ENCODE measurements at places on chromosomes 11 and 22.

DNA sequence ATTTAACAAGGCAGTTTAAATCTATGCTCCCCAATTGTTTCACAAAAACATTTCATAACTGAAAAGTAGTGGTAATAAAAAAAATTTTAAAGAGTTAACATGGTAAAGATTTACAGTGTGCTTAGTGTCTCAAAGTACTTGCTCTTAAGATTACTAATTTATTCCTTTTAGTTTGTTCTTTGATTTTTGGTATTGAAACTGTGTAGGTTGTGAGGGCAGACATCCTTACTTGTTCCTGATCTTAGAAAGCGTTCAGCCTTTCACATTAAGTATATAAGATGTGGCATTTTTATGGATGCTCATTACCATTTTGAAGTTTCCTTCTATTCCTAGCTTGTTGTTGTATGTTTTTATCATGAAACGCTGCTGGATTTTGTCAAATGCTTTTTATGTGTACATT is 32.9 kb downstream of the RAB6A start:
- no peak for DNase-seq

DNA sequence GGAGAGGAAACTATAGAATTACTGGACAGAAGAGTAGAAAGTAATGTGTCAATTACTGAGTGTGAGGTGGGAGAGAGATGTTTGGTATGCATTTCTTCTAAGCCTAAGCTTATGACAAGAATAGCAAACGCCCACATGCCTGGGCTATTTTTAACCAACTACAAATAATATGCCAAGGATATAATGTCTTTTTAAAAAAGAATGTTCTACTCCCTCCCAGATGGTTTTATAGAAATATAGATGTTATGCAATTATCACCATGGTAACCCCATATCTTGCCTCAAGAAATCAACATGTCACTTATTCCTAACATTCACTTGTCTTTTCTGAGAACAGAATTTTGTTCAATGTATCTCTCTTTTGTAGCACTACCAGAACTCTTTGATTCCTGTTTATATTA is 996.7 kb upstream of the CHORDC1 start:
- no peak for DNase-seq

- no peak for DNase-seq
Measured at GRCh38 chr11:64742087-64742888, 1.7 kb downstream of the RASGRP2 start.

DNA sequence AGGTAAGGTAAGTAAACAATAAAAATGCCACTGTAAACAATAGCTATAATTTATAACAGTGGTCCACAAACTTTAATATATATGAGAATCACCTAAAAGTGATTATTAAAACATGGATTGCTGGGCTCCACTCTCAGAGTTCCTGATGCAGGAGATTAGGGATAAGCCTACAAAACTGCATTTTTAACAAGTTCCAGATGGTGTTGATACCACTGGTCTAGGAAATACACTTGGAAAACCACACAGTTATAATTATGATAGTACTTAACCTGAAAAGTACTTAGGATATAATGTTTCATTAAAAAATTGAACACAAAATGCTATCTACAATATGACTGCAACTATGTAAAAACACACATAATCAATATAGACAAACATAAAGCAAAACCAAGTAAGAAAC is 20.4 kb downstream of the FCHSD2 start:
- DNase-seq: no peak

DNA sequence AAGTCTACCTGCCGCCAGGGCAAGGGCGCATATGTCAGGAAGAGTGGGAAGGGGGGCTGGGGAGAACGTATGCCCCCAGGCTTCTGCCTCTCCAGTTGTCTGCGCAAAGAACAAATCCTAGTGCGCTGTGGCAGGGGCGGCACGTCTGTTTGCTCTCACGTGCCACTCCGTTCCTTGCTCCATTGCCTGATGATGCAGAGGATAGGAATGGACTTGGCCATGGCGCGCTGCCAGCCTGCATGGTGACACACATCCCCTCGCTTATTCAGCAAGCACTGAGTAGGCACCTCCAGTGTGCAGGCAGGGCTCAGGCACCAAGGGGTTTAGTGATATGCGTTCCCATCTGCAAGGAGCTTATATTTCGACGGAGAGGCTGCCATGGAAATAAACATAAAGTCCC is 45.4 kb upstream of the SLC22A12 start:
- DNase-seq: no peak

DNA sequence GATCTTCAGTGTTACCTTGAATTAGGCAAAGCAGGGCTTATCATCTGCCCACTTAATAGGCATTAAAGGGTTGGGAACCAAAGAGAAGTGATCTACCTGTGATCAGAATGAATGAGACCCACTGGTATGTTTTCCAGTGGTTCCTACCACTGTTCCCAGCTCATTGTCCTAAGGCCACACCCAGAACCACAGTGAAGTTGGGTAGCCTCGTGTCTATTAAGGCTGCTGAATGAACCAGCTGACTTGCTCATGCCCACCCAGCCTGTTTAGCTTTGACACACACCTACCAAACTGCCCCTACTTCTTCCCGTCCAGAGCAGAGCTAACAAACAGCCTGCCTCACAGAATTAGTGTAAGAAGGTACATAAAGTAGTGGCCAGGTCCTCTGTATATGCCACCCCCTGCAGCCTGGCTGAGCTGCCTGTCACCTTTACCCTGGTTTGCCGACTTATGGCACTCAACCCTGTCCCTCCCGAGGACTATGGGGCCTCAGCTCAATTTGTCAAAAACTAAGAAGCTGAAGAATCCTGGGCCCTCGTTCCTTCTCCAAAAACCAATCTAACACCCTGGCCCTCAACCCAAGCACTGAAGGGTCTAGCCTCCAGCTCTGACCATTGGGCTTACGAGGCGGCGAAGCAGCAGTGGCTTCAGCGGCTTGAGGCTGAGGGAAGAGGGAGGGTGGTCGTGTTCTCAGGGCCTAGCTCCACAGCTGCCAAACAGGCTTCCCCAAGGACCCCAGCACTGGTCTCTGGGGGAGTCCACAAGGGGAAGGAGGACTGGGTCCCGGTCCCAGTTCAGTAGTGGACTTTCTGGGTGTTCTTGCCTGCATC is 9.8 kb downstream of the UCP2 start:
- no peak for DNase-seq

DNA sequence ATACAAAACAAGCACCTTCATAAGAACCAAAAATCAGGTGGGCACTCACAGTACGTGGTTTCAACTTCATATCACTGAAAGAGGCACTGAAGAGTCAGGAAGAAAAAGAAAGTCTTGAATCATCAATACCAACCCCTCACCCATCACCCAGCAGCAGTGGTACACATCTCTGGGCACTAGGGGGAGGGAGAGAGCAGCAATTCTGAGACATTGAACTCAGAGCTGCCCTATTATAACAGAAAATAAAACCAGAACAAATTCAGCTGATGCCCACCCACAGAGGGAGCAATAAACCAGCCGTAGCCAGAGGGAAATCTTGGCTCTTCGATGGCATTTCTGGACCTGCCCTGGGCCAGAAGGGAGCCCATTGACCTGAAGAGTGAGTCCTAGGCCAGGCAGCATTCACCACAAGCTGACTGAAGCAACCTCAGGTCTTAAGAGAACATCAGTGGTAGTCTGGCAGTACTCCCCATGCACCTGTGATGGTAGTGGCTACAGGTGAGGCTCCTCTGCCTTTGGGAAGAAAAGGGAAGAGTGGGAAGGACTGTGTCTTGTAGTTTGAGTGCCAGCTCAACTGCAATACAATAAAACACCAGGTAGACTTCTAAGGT is 42.2 kb upstream of the FAM181B start:
- DNase-seq: peak; percentile 63

GRCh38 chr11:20443596-20443995 is 56.1 kb downstream of the PRMT3 start:
- DNase-seq: peak; percentile 6

- no peak for DNase-seq
Measured at GRCh38 chr11:70680781-70681281, 282.5 kb downstream of the CTTN start.

DNA sequence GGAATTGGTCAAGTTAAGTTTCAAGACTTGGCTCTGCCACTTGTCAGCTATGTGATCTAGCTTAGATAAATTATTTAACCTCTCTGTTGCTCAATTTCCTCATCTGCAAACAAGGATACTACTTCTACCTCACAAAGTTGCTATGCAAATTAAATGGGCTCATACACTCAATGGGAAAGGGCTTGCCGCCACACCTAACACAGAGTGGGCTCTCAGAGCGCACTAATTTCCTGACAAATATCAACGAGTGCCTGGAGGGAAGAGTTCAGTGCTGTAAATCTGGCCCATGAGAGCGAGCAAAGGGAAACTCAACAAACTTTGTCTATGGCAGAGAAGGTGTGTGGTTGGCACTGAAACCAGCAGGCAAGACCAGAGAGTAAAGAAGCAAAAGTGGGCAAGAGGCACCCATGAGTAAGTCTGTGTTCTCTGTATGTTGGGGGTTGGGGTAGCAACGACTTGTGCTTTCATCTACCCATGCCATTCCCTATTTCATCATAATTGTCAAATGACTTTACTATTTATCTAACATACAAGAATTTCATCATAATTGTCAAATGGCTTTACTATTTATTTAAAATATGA is 60.7 kb upstream of the PHF21A start:
- no peak for DNase-seq

DNA sequence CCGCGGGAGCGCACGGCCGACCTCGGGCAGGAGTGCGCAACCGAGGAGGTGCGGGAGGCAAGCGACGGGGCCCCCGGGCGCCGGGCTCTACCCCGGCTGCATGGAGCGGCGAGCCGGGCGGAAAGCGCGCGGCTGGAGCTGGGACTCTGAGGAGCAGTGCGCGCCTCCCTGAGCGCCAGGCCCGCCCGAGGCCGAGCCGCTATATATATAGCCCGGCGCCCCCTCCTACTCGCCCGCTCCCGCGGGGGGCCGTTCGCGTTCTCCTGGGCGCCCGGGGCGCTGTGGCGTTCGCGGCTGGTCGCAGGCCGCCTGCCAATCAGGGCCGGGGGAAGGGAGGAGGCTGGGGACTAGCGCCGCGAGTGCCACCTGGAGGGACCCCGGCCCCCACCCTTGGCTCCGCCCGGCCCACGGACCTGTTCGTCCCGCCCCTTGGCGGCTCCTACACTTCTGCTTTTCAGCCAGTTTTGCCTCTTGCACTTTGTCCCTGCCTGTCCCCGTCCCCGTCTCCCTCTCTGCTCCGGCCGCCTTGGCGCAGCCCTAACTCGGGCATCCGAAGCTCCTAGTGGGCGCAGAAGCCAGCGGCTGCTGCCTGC is at the start of gene FGF4:
TSS of gene FGF4 (minus strand) at position 179 of the 593 bp plus-strand sequence. CDS start 257 bp downstream, outside the sequence.
- DNase-seq: no peak
